ENCODE measurements at places on chromosomes 4 and X.

- DNase-seq: no peak
These were observed 92.0 kb upstream of the EMCN start for GRCh38 chr4:100609810-100610209.

DNA sequence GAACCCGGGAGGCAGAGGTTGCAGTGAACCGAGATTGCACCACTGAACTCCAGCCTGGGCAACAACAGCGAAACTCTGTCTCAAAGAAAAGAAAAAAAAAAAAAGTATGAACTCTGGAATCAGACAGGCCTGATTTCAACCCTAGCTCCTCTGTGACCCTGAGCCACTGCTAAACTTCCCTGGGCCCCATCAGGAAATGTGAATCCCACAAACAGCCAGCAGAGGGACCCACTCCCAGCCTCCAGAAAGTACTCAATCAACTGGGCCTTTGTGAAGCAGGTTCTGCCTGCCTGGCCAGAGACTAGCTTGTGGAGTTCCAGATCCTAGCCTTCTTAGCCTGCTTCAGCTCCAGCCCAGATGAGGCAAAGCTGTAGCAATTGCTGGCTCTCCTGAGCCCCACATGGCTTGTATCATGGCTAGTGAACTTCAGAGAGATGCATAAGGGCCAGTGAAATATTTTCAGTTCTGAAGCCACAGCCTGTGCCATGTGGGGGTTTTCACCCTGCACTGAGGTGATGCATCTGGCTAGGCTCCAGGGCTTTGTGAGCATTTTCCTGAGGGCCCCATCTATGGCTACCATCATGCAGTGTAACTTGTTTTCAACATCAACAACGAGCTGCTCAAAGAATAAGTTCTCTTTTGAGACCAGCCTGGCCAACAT, 7.2 kb upstream of the IDS start:
- peak; percentile 50 for DNase-seq

- DNase-seq: no peak
These were observed 175.2 kb upstream of the CPEB2 start for GRCh38 chr4:14827111-14827510.

- no peak for DNase-seq
These were observed 2.5 kb downstream of the DCK start for GRCh38 chr4:70996018-70996360.

GRCh38 chrX:10781847-10782530, 161.6 kb upstream of the MID1 start:
- no peak for DNase-seq

DNA sequence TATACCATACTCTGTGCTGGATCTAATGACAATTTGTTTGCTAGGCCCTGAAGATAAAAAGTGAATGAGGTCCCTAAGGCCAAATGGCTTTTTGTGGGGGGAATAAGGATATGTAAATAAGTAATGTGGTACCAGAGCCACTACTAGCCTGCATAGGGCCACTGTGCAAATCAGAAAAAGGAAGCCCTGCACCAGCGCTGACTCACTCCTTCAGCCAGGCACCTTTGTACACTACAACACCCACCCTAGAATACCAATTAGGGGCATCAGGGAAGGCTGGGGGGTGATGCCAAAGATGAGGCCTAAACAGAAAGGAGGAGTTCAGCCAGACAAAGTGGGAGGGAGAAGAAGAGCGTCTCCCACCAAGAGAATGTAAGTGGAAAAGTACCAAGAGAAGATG, 122.2 kb downstream of the CAMK2D start:
- DNase-seq: no peak

- no peak for DNase-seq
These were observed 24.3 kb downstream of the IRF2 start for GRCh38 chr4:184450045-184450444.

DNA sequence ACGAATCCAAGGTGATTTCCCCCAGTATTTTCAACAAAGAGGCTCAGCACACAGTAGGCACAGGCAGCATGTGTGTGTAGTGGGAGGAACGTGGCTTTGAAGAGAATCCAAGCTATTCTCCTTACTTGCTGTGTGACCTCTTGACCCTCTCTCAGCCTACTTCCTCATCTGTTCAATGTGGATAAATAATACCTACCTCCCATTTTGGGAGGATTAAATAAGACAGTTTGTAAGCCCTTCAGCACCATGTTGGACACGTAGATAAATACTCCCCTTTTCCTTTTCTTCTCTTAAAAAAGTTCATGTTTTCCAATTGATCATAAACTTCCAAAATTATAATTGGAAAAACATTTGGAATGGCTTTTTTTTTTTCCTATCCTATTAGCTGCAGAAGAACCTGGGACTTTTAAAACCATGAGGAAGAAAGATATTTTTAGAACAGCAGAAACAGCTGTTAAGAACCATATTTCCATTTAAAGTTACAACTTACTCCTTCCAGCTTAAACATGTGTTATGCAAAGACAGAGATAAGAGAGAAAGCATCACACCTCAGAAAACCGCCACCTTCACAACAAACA, 56.1 kb upstream of the TMEM131L start:
- DNase-seq: no peak

- no peak for DNase-seq
These were observed 39.2 kb upstream of the MSANTD1 start for GRCh38 chr4:3209551-3210325.

DNA sequence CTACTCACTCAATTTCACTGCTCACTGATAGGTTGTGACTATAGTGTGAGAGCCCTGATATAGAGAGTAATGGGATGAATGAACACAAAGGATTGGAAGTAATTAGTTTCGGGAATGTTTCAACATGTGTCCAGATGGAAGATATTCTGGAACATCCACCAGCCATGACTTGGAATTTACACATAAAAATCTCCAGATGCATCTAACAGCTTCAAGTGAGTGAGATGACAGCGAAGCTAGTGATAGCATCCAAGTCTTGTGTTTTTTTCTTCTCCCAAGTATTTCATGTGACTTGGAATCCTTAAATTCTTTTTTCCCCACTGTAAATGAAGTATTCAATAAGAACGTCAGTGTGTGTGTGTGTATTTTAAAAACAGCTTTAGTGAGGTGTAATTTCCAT, 82.1 kb downstream of the CLDN34 start:
- DNase-seq: no peak

GRCh38 chr4:115945026-115945425, 831.6 kb upstream of the NDST4 start:
- DNase-seq: no peak

GRCh38 chr4:163930086-163930485, 435.6 kb downstream of the TMA16 start:
- no peak for DNase-seq

- no peak for DNase-seq
These were observed 179.1 kb upstream of the NDST4 start for GRCh38 chr4:115292320-115293092.

GRCh38 chr4:178090640-178091411, 648.6 kb upstream of the AGA start:
- DNase-seq: no peak

GRCh38 chrX:107747596-107748161, 27.9 kb downstream of the TSC22D3 start:
- DNase-seq: no peak

GRCh38 chrX:97763981-97764380, 880.3 kb downstream of the RPA4 start:
- DNase-seq: no peak

DNA sequence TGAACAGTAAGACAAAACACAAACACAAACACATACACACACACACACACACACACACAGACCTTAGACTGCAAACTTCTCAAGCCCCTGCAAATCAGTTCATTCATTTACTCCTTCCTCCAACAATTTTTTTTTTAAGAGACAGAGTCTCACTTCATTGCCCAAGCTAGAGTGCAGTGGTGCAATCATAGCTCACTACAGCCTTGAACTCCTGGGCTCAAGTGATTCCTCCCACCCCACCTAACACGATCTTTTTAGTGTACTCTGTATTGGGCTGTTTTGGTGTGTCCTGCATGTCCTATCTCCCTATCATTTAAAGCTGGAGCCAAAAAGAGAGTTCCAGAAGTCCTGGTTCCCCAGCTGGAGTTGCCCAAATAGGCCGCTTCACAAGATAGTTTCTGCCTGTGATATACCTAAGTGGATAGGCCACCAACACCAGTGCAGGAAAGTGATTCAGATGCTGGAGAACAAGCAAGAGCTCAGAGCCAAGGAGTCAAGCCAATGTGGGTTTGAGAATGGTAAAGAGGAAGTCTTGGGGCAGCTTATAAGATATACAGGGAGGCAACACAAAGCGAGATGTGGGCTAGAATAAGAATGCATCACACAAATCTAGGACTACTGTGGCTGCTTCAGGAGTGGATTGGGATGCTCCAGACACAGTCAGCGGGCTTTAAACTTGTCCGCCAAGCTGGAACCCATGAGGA, 85.4 kb upstream of the RAPGEF2 start:
- DNase-seq: no peak

DNA sequence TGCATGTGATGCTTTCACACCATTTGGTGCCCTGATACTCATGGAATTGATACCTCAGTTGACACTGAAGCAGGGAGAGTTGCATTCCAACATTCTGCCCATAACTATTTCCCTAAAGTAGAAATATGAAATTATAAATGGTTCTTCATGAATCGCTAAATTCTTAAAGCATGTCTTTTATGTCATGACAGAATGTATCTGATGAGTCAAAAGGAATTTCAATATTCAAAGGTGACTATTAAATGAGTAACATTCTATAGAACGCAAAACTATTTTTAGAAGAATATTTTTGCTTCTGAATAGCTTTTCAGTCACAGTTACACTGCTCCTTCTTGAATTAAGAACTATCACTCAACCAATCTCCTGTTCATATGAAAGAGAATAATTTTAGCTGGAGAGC, 152.8 kb downstream of the ADGRA3 start:
- no peak for DNase-seq

Data from effector CD4-positive, alpha-beta T cell (primary cell).